ENCODE measurements at places on chromosomes 11 and 22.

- no peak for DNase-seq
Measured at GRCh38 chr11:66071381-66071801, 1.3 kb downstream of the PACS1 start.

DNA sequence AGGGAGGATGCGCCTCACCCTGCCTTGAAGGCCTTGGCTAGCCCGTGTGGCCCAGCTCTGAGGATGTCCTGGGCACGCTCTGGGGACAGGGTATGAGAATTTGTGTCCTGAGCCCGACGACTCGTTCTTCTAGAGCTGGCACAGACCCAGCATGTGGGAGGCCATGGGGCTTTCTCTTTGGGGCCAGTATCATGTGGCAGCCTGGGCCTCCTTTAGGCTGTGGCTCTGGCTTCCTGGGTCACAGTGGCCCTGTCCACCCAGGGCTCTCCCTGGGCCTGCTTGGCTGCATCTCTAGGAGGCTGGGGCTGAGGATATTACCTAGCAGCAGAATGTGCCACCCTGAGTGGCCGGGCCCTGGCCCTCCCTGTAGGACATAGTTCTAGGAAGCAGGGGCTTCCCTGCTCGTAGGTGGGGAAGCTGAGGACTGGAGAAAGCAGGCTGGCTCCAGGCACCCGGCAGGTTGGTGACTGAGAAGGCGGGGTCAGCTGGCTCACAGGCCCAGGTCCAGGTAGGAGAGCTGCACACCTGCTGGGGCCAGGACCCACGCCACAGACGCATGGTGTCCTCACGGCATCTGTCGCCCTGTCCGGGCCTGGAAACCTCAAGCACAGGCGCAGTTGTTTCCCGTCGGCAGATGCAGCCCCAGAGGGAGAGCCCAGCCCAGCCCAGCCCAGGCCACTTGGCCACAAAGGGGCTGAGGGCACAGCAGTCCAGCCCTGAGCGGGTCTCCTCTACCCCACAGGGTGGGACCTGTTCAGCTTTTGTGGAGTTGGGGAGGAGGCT, 6.8 kb downstream of the CCDC188 start:
- DNase-seq: no peak

GRCh38 chr11:12287374-12288211, 89.8 kb upstream of the PARVA start:
- DNase-seq: peak; percentile 73

- DNase-seq: no peak
Measured at GRCh38 chr11:31671681-31672080, 139.4 kb downstream of the PAX6 start.

DNA sequence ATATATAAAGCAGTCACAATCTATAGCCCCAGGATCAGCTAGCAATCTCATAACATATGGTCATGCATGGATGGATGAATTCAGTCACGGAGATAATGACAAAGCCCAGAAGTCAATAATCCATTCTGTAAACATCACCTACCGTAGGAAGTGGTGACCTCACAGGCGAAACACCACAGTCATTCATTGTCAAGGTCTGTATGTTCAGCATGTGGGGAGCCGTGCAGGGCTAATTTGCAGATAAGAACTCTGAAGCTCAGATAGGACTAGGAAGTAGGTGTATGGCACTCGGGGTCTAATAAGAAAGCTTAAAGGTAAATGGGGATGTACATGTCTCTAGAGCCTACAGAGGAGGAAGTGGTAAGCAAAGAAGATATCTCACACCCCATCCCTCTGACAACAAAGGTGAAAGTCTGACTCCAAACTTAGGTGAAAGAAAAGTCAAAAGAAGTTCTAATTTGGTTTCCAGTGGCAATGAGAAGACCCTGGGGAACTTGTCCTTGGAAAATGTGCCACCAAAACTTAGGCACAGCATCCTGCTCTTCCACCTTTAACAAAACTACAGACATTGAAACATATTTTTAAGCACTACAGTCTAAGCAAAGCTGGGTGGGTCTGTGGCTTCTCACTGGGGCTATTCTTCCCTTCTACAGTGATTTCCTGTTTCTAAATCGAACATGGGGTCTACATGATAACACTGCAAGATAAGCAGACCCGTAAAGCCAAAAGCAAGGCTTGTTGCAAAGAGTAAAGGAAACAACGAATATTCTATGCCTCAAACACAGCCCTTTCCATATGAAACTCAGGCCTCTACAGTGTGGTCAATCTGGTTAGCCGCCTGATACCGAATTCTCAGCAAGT, 5.2 kb downstream of the CRTAM start:
- no peak for DNase-seq

- DNase-seq: no peak
Measured at GRCh38 chr22:46775850-46776826, 13.7 kb downstream of the TBC1D22A start.

- no peak for DNase-seq
Measured at GRCh38 chr11:94028436-94028835, 7.3 kb downstream of the HEPHL1 start.

- DNase-seq: no peak
Measured at GRCh38 chr11:27926981-27927481, 180.9 kb downstream of the KIF18A start.

- no peak for DNase-seq
Measured at GRCh38 chr22:48752451-48753380, 1075.0 kb downstream of the BRD1 start.

- DNase-seq: no peak
Measured at GRCh38 chr22:40491990-40492631, 121.7 kb downstream of the SGSM3 start.

DNA sequence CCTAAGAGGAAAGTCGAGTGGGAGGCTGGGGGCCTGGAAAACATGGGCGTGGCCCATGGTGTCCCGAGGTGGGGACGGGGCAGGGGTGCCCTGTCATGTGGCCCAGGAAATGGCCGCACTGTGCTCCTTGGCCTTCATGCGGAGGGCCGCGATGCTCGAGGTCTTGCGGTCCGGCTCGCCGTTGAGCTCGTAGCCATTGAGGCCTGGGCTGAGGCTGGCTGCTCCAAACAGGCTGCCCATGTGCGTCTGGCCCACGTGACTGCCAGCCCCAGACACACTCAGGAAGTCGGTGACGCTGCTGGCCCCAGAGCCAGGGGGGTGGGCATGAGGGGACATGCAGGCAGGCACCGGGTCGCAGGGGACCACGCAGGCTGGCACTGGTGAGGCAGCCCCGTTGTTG, 45.2 kb downstream of the ALX4 start:
- DNase-seq: no peak

DNA sequence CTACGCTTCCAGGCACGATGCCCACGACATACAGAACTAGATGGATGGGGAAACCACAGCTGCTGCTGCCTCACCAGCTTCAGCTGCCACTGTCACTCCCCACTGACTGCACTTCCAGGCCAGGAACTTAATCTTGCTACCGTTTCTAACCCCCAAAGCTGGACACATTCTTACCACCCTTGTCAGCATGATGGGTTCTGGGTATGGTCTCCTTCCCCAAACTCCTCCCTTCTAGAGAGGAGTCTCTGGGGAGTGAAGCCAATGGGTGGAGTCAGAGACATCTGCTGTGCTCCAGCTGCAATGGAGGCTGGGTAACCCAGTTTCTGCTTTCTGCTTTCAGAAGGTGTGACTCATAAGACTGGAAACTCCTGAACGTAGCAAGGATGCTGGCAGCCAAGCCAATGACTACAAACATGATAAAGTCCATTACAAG, 87.0 kb upstream of the THY1 start:
- DNase-seq: no peak

DNA sequence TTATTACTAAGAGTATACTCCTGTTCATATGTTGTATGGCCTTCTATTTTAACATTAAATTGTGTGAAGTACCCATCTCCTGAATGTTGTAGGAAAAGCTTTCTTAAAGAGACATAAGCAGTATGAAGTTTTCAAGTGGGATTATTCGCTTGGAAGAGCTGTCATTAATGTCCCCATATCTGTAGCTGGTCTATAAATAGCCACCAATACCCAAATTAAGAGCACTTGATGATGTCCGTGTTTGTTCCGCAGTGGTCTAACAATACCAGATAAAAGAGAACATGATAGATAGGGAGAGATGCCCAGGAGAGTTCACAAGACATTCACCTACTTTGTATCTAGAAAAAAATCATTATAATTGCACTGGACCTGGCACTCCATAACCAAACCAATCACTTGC, 527.6 kb downstream of the DLG2 start:
- no peak for DNase-seq

DNA sequence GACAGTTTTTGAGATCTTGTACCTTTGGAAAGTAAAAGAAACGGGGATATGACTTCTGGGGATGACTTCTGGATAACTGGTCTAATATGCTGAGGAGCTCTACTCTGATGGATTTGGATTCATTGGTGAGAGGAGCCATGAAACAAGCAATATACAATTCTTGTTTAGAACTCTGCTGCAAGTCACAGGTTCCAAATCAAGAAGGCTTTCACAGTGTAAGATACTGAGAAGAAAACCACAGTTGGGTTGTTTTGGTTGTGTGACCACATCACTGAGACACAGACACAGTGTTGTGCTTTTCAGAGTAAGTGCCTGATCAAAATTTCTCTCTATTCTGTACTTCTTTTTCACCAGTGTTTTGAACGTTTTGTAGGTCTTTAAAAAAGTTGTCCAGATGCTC, 13.1 kb upstream of the UCP2 start:
- no peak for DNase-seq

DNA sequence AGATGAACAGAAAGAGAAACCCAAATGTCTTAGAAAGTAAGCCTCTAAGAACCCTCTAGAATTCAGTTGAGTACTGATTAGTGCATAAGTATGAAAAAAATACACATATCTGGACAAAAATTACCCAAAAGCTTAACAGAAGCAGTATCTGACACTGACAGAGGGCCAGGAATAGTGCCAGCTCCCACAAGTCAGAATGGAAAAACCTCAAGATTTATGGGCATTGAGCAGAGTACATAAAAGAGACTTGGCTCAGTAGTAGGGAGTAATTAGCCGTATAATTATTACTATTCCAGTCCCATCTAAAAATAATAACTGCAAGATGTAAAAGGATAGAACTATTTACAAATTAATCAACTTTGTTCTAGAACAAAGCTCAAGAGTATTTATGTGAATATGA, 834.5 kb downstream of the FAM181B start:
- DNase-seq: peak; percentile 88

DNA sequence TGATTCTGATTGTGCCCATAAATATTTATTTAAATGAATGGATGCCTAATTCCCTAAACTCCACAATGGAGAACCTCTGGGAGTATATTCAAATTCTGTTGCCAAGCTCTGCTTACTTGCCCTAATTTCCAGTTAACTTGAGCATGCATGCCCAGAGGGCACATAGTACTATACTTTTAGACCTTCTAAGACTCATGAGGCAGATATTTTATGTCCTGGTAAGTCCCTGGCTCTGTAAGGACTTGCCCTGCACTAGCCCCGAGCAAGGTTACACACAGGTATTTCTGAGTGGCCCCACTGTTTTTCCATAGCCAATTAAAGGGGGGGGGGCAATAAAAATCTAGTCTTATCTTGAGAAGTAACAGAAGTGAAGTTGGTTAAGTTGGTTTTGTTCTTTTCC, 21.1 kb upstream of the CAPRIN1 start:
- DNase-seq: no peak

GRCh38 chr22:36469094-36469710, 12.2 kb downstream of the TXN2 start:
- DNase-seq: no peak

GRCh38 chr11:94771390-94771789, 3.2 kb downstream of the AMOTL1 start:
- no peak for DNase-seq

DNA sequence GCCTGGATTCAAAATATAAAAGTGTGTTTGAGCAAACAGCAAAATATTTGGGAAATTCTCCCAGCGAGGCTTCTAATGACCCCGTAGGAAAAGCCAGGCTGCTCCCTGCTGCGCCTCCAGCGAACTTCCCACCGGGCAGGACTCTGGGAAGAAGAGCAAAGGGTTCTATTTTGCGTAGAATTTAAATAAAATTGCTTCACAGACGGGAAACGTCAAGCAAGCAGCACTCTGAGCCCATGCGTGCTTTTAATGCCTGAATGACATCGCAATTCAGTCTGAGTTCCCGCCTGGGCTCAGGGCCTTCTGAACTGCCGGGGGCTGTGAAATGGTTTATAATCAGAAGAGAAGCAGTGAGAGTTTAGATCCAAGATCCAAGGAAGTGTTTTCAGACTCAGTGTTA, 775.1 kb downstream of the BRD1 start:
- no peak for DNase-seq

- no peak for DNase-seq
Measured at GRCh38 chr11:125513705-125514265, 17.7 kb upstream of the FEZ1 start.

DNA sequence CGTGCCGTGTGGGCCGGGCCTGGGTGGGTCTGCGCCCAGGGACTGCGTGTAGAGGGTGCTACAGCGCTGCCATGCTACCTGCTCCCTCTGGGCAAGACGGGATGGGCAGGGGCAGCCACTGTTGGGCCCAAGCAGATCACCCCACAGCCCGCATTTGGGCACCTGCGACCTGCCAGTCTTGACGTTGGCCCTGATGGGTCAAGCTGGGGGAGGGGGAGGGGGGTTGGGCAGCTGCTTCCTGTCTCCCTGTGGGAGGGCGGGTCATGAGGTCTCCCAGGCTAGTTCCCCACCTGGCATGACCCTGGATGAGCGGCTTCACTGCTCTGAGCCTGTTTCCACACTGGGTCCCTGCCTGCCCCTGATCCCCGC, 2.8 kb upstream of the RPS19BP1 start:
- DNase-seq: no peak

- no peak for DNase-seq
Measured at GRCh38 chr11:109422870-109423465, 978 bp downstream of the C11orf87 start.

DNA sequence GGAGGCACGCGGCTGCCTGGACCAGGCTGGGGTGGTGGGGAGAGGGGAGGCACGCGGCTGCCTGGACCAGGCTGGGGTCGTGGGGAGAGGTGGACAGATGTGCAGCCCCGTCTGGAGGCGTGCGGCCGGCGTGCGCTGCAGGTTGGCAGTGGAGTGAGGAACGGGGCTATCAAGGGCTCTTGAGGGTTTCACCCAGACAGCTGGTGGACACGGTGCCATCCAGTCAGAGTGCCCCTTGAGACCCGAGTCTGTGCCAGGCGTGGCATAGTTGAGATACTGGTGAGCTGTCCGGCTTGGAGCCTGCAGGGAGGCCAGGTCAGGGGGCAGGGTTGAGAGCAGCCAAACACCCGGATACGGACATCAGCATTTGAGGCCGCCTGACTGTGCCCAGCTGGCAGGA, 1.5 kb upstream of the GRAMD4 start:
- no peak for DNase-seq

DNA sequence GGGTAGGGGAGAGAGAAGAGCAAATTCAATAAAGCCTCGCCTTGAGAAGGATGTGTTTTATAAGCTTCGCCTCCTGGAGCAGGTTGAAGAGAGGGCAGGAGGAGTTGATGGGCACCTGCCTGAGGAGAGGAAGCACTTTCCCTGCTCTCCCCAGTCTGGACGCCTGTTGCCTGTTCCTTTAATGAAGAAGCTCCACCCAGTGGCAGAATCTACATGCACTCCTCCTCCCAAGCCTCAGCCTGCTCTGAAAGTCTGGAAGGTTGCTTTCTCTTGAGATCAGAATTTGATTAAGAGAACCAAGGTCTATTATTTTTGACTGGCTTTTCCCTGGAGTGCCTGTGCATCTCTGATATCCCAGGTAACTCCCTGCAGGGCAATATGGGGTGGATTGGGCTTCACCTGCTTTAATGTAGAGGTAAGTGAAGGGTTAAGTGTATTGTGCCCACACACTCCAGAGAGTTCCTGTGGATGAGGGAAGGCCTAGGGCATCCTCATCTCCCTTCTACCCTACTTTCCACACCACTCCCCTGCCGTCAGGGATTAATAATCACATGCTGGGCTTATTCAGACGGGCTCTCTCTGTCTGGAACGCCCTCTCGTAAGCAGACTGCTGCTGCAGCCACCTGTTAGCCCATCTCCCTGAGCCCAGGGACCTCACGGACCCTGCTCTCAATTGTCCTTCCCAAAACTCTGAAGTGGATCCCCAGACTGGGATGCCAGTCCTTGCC, 22.3 kb downstream of the NTM start:
- no peak for DNase-seq
